Cerebellar nuclear complex (tissue), 1 donor: ENCODE measurements at places on chromosomes 2 and 18.

GRCh38 chr18:48944634-48945033, 6.1 kb downstream of the SMAD7 start:
- DNase-seq: no peak

DNA sequence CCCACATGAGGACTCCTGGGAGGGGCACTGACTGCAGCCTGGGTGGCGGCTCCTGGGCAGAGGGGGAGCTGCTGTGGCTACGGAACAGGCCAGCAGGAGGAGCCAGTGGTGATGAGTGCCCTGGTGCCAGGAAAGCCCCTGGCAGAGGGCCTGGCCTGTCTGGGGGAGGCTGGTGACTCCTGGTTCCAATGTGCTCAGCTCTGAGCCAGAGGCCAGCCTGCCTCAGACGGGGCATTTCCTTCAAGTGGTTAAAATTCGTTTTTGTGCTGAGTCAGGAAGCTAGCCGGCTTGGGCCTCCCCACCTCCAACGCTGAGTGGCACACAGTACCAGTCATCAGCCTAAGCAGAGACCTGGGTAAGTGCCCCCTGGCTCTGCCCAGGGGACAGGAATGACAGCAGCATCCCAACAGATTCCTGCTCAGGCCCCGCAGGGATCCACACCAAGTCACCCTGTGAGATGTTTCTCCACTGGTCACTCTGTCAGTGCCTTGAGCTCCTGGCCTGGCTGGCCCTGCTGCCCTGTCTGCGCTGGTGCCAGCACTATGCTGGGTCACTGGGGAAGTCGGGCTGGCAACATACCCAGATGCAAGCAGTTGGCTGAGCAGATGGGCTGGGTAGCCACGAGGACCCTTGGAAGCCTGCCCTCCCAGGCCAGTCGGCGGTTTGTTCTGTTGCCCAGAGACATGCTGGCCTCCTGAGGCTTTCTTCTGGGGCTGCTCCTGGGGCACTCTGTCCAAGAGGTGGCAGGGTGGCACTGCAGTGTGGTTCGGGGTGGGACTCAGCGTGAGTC, 7.1 kb upstream of the KLF11 start:
- DNase-seq: peak; percentile 87

DNA sequence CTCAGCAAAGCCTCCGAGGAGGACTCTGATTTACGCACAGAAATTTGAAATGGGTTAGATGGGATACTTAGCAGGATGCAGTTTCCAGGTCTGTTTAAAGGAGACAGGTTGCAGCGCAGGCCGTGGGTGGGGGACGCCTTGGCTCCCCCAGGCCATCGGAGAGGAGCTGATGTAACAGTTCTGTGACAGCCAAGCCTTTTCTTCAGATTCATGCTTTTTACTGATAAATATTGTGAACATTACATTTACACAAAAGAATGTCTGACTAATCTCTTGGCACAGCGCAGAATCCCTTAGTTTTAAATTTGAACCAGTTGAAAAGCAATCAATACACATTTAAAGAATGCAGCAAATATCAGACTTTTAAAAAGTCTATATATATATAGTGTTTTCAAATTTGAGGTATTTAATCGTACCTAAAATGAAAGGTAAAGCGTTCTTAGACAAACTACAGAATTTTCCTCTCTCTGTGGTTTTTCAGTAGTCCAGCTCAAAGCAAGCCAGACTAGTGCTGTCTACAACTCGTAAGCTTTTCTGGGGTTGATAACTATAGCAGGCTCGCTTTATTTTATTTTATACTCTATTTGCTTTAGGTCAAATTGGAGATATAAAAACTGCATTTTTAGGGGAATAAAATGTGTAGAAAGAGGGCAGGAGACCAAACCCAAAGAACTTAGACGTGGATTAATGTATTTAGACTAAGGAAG, 221.9 kb downstream of the PIEZO2 start:
- no peak for DNase-seq

DNA sequence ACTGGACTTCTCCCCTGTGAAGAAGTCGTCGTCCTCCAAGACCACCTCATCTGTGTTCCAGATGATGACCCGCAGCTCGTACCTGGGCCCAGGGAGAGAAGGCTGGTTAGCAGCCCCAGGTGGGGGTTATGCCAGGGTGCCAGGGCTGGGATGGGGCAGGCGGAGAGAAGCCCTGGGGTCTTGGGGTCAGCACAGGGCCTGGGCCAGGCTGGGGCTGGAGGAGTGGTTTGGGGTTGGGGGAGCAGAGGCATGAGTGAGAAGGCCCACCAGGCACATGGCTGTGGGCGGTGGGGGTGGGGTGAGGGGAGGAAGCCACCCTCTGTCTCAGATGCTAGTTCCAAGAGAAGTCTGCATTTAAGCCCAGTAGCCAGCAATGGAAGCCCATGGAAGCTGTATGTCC, 15.8 kb downstream of the OTOF start:
- DNase-seq: no peak

DNA sequence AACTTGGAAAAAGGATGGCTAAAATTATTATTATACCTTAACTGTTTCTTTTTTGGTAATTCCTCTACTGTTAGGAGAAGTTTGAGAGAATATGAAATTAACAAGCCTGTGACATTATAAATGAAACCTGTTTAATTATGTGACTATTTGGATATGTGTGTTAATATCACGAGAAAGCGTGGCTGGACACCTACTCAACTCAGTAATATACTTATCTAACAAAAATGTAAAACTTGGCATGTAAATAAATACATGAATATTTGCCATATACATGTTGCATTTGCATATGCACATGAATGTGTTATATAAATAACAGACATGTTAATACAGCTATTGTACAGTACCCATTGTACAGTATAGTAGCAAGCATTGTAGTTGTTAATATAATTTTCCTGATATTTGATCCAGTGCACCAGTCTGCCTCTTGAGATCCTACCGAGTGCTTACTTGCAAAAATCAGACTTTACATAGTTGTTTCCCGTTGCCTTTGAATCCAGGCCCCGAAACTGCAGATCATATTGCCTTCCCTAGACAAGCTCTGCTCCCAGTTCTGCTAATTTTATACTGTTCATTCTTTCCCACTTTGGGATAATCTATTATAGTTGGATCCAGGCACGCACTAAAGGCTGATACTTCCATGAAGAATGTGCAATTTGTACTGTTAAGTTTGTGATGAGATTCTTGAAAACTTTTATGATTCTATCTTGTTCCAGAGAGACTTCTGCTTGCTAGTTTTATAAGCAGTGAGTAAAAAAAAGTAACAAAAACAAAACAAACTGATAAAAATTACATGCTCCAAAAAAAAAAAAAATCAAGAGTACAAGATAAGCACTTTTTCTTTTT, 395.6 kb downstream of the ARHGAP15 start:
- DNase-seq: no peak

DNA sequence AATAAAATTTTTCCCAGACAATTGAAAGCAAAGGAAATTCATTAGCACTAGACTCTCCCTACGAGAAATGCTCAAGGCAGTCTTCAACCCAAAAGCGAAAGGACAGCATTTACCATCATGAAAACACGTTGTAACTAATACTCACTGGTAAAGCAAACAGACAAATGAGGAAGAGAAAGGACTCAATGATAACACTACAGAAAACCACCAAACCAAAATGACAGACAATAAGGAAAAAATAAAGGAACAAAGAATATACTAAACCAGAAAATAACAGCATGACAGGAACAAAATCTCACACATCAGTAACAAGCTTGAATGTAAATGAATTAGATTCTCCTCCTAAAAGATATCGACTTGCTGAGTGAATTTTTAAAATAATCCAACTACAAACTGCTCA, 190.7 kb downstream of the NOL4 start:
- no peak for DNase-seq
